NCI-H748 treated with DMSO at 0.1 percent for 48 hours (cell line): ENCODE measurements at places on chromosomes 11 and 22.
A peak's percentile ranks its signal among the peaks of the same experiment; 100 is the strongest.

GRCh38 chr11:85236211-85236610, 390.9 kb downstream of the DLG2 start:
- DNase-seq = no peak

GRCh38 chr11:67369801-67370284, 3.6 kb downstream of the CLCF1 start:
- DNase-seq = no peak

DNA sequence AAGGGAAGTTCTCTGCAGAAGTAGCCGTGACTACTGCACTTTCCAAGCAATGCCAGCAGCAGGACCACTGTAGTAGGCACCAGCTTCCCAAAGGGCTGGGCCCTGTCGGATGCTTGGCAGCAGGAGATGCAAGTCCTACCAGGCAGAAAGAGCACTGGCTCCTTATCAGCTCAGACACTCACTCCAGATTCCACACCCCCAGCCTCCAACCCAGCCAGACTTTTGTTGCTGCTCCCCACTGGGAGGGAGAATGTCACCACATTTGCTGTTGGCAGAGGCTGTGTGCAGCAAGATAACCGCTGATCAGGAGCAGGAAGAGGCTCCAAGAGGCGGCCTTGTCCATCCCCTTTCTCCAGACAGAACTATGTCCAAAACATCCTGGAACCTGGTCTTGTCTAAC, 118.7 kb downstream of the C11orf58 start:
- DNase-seq = no peak

DNA sequence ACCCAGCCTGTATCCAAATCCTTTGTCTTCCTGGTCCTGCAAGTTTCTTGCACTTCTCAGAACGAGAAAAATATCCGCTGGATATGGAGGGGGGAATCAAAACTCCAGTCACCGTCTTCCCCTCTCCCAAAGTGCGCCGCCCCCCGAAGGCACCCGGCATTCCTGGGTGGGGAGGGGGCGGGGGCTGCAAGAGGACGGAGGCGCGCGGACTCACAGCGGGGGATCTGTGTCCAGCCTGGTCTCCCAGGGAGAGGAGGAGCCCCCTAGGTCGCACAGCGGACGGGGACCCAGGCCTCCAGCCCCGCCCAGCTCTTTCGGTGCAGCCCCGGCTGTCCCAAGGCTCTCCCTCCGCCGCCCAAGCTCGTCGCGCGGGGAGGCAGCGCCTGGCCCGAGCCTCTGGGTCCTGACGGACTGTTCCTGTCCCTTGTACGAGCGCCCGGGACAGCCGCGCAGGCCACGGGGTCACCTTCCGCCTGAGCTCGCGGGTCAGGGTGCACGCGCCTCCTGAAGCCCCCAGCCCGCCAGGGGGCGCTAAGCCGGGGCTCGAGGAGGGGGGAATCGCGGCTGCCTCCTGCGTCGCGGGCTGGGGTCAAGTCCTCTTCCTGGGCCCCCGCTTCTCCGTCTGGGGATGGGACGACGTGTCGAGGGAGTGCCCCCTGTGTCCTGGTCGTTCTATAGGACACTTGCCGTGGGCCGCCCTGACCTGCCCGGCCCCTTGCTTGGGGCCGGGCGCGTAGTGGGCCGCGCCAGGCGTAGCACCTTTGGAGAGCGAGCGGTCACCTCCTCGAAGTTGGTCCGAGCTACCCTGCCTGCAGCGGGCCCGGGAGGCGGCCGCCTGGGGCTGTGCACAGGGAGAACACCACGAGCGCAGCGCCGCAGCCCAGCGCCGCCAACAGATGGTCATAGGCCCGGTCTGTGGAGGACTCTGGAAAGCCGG, 2.4 kb upstream of the WNT11 start:
- peak; percentile 65 for DNase-seq

GRCh38 chr11:11028017-11028692, 170.3 kb upstream of the ZBED5 start:
- DNase-seq = peak; percentile 70

DNA sequence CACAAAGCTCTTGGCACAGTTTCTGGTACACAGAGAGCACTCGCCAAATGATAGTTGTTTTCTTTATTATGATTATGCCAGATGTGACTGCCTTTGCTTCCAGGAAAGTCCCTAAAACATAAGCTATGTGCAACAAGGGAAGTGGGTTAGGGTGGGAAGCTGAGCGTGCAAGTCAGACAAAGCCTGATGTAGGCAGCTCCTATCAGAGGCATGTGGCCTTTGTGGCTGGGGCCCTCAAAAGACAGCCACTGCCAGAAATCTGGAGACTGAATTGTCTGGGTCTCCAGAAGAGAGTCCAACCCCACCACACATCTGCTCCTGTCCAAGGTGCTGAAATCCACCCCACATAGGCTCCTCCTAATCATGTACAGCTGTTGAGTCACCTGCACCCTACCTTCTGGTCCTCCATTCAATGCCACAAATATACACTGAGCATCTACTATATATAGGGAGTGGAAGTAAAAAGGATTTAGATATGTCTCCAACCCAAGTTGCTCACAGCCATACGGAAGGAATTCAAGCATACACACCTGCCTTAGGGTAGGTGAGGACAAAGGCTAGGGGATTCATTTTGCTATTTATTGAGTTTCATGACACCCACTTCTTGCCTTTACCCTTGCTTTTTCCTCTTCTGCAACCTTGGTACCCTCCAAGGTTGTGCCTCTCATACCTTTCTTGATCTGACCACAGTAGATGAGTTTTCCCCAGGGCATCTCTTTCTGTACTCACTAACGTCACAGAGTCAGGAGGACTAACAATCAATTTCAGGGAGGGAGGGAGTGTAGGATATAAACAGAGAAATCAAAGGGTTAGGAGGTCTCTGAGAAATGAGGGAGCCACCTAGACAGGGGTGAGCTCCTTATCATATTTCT, 12.4 kb downstream of the SEC14L3 start:
- no peak for DNase-seq

DNA sequence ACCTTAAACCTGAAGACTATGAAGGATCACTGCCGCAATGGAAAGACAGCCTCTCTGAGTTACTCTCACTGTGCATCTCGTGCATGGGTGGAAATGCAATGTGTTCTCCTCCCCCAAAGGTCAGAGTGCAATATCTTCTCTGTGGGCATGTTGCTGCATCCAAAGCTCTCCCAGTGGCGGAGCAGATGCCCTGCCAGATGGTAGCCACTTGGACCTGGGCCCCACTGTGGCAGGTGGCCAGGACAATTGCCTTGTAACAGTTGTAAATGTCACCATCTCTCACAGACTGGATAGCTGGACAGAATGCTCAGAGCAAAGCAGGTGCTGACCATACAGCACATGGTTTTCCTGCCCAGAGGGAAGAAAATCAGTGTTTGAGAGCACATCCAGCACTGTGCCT, 542.0 kb downstream of the FAM181B start:
- DNase-seq = no peak

DNA sequence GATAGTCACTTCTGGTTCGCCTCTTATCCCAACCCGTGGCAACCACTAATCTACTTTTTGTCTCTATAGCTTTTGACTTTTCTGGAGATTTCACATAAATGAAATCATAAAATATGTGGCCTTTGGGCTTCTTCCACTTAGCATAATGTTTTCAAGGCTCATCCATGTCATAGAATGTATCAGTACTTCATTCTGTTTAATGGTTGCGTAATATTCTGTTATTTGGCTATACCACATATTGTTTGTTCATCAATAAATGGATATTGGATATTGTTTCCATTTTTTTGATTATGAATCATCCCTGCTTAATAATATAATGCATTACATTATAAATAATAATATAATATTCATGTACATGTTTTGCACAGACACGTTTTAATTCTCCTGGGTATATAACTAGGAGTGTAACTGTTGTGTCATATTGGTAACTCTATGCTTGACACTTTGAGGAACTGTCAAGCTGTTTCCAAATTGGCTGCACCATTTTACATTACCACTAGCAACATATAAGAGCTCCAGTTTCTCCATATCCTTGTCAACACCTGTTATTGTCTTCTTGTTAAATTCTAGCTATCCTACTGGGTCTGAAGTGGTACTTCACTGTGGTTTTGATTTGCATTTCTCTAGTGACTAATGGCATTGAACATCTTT, 181.5 kb downstream of the CADM1 start:
- DNase-seq = no peak

GRCh38 chr11:76444384-76445120, at the start of gene EMSY:
EMSY (plus strand) TSS chr11:76445018; CDS start chr11:76446939, 1,921 bp downstream.
- DNase-seq = peak; percentile 96

GRCh38 chr11:128946648-128947047, 4.0 kb upstream of the TP53AIP1 start:
- no peak for DNase-seq

- peak; percentile 6 for DNase-seq
These were observed 15.5 kb downstream of the APOL3 start for GRCh38 chr22:36144886-36145541.

- no peak for DNase-seq
These were observed 39.4 kb downstream of the CARD18 start for GRCh38 chr11:105100206-105100605.

- peak; percentile 16 for DNase-seq
These were observed 1.1 kb upstream of the GCAT start for GRCh38 chr22:37806409-37807333.

- no peak for DNase-seq
These were observed 17.4 kb downstream of the OSBP2 start for GRCh38 chr22:30712094-30712493.

GRCh38 chr22:44596396-44597125, 98.5 kb upstream of the RTL6 start:
- DNase-seq = no peak

DNA sequence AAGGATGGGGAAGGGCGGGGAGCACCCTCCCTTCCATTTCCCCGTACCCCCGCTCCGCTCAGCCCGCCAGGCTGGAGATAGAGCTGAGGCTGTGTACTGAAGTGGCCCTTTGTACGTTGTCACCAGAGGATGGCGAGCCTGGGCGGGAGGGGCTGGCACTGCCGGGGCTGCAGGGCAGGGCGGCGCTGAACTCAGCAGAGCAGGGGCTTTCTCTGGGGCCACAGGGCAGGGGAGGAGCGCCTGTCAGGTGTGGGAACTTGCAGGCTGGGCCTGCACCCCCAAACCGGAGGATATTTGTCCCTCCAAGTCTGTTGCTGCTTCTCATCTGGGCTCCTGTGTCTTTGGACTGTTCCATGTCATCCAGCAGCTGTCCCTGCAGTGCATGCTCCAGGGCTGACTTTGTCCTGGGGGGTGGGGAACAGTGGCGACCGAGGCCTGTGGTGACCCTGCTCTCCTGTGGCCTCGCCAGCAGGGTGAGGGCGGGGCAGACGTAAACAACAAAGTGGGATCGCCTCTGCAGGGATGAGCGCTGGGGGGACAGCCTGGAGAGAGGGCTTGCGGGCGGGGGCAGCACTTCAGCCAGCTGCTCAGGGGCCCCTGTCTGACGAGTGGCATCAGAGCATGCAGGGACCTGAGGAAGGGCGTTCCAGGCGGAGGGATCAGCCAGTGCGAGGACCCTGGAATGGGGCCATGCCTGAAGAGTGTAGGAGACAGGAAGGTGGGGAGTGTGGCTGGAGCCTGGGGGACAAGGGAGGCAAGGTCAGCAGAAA, 13.1 kb downstream of the MGAT3 start:
- DNase-seq = no peak

GRCh38 chr11:959027-959426, 33.4 kb downstream of the AP2A2 start:
- no peak for DNase-seq

- no peak for DNase-seq
These were observed 30.4 kb downstream of the NEAT1 start for GRCh38 chr11:65452806-65453490.

- no peak for DNase-seq
These were observed 102.1 kb downstream of the ARHGAP32 start for GRCh38 chr11:129090056-129090455.

DNA sequence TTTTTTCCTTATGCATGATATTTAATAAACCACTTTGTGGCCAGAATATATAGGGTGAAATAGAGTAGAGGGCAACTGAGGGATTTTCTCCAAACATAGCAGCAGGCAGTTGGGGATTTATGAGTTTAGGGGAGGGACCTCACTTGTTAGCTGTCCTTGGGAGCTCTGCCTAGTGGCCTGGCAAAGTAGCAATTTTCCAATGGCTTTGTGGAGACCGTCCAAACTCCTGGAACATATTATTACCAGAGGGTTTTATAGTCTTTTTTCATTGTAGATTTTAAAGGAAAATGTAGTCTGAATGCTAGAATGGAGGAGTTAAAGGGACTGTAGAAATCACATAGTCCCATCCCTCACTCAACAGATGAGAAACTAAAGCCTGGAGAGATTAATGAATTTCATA, 32.3 kb downstream of the AMOTL1 start:
- DNase-seq = no peak

- no peak for DNase-seq
These were observed 19.3 kb downstream of the ENDOD1 start for GRCh38 chr11:95108671-95109551.

- no peak for DNase-seq
These were observed 91.2 kb downstream of the GRIA4 start for GRCh38 chr11:105701098-105701497.

- DNase-seq = no peak
These were observed 21.2 kb downstream of the UPB1 start for GRCh38 chr22:24516301-24516737.

- DNase-seq = no peak
These were observed 54.3 kb downstream of the CD6 start for GRCh38 chr11:61025821-61026120.

GRCh38 chr11:64800303-64801157, 2.5 kb downstream of the MAP4K2 start:
- no peak for DNase-seq

- no peak for DNase-seq
These were observed 204.2 kb downstream of the AASDHPPT start for GRCh38 chr11:106281455-106282173.

- no peak for DNase-seq
These were observed 11.3 kb downstream of the LRFN4 start for GRCh38 chr11:66868082-66868725.

- no peak for DNase-seq
These were observed 4.1 kb downstream of the SYTL2 start for GRCh38 chr11:85806876-85807275.

GRCh38 chr22:17990147-17990546, 34.2 kb downstream of the MICAL3 start:
- no peak for DNase-seq

DNA sequence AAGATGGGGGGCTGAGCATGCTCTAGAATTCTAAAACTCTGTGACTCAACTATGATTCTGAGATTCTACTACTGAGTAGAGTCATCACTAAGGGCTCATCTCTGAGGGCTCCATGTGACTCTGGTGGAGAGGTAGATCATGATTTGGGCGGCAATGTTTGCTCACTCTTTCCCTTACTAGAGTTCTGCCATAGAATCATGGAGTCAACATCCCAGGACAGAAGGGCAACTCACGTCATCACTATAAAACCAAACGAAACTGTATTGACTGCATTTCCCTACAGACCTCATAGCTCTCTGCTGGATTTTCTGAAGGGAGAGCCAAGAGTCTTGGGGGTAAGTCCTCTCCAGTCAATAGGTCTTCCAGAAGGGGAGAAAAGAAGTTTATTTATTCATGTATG, at the start of gene MS4A14:
MS4A14 (plus strand) TSS at position 78 of the 400 bp plus-strand sequence; CDS start at position 198, 120 bp downstream.
- no peak for DNase-seq

GRCh38 chr11:961921-962320, 36.3 kb downstream of the AP2A2 start:
- no peak for DNase-seq
